HFFc6 (cell line): ENCODE measurements at places on chromosomes 7 and 10.

GRCh38 chr7:123845823-123846216, 851 bp downstream of the HYAL4 start:
- H3K4me3 ChIP-seq, result no peak overlapping the region
- no peak for DNase-seq
- no peaks in the 10 kb centered on the region for H3K36me3 ChIP-seq
- H3K4me1 ChIP-seq, result no peaks in the 10 kb centered on the region
- no peak overlapping the region for H3K27ac ChIP-seq
- H3K27me3 ChIP-seq, result no peaks in the 10 kb centered on the region

DNA sequence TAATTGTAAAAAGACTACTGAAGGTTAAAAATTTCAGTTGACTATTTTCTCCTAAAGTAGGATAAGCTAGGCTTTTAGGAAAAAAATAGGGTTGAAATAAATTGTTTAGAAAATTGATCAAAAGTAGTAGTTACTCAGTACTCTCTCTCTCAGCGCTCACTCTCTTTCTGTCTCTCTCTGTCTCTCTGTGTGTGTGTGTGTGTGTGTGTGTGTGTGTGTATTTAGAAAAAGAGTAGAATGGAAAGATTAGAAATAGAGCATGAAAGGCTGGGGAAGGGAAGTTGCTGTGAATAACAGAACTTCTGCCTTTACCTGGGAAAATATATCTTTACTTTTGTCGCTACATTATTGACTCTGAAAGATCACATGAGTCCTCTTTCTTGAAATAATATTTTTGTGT, 20.6 kb downstream of the ADK start:
- peaks cover 15% of the 10 kb centered on the region for H3K4me1 ChIP-seq
- no peak for DNase-seq

GRCh38 chr10:96618653-96619052, 31.8 kb upstream of the TM9SF3 start:
- no peak for DNase-seq
- no peak overlapping the region for H3K4me3 ChIP-seq
- H3K4me1 ChIP-seq, result peaks cover 33% of the 10 kb centered on the region
- no peak overlapping the region for H3K27ac ChIP-seq
- no peaks in the 10 kb centered on the region for H3K36me3 ChIP-seq
- peaks cover 11% of the 10 kb centered on the region for H3K27me3 ChIP-seq

DNA sequence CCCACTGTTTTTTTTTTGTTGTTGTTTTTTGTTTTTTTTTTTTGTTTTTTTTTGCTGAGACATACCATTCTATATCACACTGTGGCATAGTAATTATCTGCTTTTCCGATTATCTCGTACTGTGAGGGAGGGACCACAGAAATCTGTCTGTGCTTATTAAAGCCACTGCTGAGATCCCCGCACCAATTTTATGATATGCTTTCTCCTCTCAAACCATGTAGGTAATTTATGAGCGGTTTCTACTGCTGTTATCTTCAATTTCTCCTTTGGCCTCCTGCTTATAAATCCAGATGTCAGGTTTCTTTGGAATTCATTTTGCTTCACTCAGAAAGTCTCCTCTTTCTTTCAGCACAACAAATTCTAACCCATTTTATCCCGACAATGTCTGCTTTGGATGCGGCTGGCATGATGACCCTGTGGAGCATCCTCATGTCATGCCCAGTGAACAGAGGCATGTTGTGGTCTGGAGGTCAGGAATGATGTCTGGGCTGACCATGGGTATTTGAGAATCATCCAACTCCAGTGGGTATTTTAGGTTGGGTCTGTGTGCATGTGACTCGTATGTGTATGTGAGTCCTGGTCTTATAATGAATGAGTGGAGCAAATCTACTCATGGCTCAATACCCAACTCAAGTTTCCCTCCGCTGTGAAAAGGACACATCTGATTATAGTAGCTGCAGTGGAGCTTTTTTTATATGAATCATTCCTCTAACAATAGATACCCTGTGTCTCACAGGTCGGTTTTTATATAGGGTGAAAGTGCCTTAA, 213.4 kb downstream of the GALNT17 start:
- DNase-seq, result no peak
- H3K4me1 ChIP-seq, result no peaks in the 10 kb centered on the region
- H3K27ac ChIP-seq, result no peak overlapping the region
- H3K4me3 ChIP-seq, result no peak overlapping the region
- no peaks in the 10 kb centered on the region for H3K36me3 ChIP-seq

DNA sequence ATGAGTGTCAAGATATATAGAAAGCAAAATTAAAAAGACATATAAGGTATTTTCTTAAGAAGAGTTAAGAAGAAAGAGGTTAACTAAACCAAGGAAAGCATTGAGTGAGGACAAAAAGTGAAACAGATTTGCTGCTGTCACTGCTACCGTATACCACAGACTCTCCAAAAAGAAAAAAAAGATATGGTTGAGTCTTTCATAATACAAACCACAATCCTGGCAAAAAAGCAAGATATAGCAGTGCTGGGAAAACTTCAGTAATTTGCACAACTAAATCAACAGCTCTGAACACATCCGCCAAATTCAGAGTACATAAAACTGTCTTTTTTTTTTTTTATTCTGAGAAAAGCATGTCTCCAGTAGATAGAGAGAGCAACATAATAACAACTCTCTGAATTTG, 114.7 kb downstream of the ETV1 start:
- H3K36me3 ChIP-seq, result peaks cover 5% of the 10 kb centered on the region
- H3K4me3 ChIP-seq, result no peak overlapping the region
- H3K4me1 ChIP-seq, result peaks cover 34% of the 10 kb centered on the region
- no peak overlapping the region for H3K27ac ChIP-seq

GRCh38 chr7:157700231-157701005, 363.6 kb downstream of the DNAJB6 start:
- no peak for DNase-seq
- no peaks in the 10 kb centered on the region for H3K4me1 ChIP-seq
- no peaks in the 10 kb centered on the region for H3K36me3 ChIP-seq
- H3K27ac ChIP-seq, result no peak overlapping the region

GRCh38 chr10:43595739-43596298, 10.4 kb upstream of the ZNF485 start:
- H3K27ac ChIP-seq, result peak overlapping the region; percentile 85
- peaks cover 23% of the 10 kb centered on the region for H3K4me1 ChIP-seq

- DNase-seq, result no peak
- no peak overlapping the region for H3K27ac ChIP-seq
- H3K36me3 ChIP-seq, result no peaks in the 10 kb centered on the region
These were observed 235.2 kb downstream of the POU6F2 start for GRCh38 chr7:39212876-39213275.

GRCh38 chr10:13074563-13075451, 25.2 kb upstream of the OPTN start:
- H3K36me3 ChIP-seq, result peaks cover 4% of the 10 kb centered on the region
- DNase-seq, result peak; percentile 52
- H3K27ac ChIP-seq, result no peak overlapping the region
- H3K27me3 ChIP-seq, result peaks cover 12% of the 10 kb centered on the region
- peaks cover 9% of the 10 kb centered on the region; the same call in 1 of the 2 replicates for H3K4me1 ChIP-seq

DNA sequence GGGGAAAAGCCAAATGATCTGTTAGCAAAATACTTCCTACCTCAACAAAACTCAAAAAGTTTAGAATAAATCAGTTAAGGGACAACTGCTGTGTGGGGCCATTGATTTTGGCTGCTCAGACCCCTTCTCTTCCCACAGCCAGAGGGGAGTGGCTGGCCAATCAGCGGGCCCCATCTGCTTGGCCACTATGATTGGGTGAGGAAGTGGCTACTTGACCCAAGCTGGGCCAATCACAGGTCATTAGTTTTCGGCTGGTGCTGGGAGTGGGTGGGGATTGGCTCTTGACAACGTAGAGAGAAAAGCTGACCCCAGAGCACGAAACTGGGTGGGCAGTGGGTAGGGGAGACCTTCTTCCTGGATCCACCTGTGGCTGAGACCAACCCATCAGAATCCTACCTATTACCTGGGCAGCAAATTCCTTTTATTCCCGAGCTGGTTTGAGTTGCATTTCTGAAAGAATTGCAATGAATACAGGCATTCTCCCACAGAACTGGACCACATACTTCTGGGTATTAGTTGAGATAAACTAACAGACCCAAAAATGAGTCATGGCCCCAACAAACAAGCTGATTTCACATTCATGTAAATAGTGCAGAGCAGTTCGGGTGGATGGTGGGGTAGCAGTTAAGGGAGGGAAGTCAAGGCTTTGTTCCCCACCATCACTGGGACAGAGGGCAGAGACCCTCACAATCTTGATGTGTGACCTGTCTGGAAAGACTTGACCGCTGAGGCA, 35.6 kb upstream of the HMX3 start:
- H3K4me3 ChIP-seq, result no peak overlapping the region
- peaks cover 5% of the 10 kb centered on the region; the same call in 1 of the 2 replicates for H3K27me3 ChIP-seq
- no peak for DNase-seq
- H3K27ac ChIP-seq, result no peak overlapping the region

GRCh38 chr10:88618496-88618895, 31.9 kb downstream of the LIPJ start:
- no peak for DNase-seq
- no peaks in the 10 kb centered on the region for H3K4me1 ChIP-seq
- H3K36me3 ChIP-seq, result no peaks in the 10 kb centered on the region
- H3K4me3 ChIP-seq, result no peak overlapping the region
- H3K27me3 ChIP-seq, result no peaks in the 10 kb centered on the region

GRCh38 chr7:39357648-39358047, 208.6 kb upstream of the YAE1 start:
- H3K4me1 ChIP-seq, result peaks cover 7% of the 10 kb centered on the region
- H3K4me3 ChIP-seq, result no peak overlapping the region
- H3K27me3 ChIP-seq, result no peaks in the 10 kb centered on the region
- no peaks in the 10 kb centered on the region for H3K36me3 ChIP-seq

GRCh38 chr7:50544992-50545391, 20.2 kb downstream of the DDC start:
- no peaks in the 10 kb centered on the region for H3K4me1 ChIP-seq
- no peak for DNase-seq
- H3K4me3 ChIP-seq, result no peak overlapping the region
- H3K27ac ChIP-seq, result no peak overlapping the region
- peaks cover 31% of the 10 kb centered on the region for H3K27me3 ChIP-seq
- no peaks in the 10 kb centered on the region for H3K36me3 ChIP-seq

DNA sequence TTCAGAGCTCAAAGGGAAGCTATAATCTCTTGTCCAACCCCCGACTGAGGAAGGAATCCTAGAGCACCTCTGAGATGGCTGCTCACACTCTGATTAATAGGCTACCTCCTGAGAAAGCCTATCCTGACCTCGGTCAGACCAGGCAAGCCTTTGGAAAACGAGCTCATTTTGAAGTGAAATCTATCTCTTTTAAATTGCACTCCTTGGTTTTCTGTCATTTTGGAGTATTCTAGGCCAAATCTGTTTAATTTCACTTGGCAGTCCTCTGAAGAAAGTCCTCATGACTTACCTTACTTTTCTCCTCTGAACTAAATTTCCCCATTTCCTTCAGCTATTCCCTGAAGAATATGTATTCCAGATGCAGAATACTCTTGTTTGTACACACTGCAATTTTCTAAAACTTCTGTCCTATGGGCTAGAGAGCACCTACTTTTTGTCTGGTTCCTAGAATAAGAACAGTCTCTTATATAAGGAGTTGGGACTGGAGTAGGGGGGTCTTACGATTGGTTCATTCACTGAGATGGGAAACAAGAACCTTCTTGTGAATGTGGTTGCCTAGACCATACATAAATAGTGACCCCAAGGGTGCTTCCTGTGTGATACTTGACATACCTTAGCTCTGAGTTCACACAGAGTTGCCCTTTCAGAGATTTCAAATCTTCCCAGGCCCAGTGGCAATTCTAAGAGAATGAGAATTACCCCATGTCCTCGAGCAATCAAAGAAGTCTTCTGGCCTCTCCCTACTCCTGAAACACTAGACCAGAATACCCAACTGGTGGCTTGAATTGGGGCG, 31.9 kb upstream of the HPS1 start:
- peak overlapping the region; percentile 83 for H3K27ac ChIP-seq
- no peaks in the 10 kb centered on the region for H3K36me3 ChIP-seq
- no peak overlapping the region for H3K4me3 ChIP-seq
- H3K27me3 ChIP-seq, result no peaks in the 10 kb centered on the region
- DNase-seq, result peak; percentile 42
